ENCODE measurements at places on chromosomes 2 and 18.

DNA sequence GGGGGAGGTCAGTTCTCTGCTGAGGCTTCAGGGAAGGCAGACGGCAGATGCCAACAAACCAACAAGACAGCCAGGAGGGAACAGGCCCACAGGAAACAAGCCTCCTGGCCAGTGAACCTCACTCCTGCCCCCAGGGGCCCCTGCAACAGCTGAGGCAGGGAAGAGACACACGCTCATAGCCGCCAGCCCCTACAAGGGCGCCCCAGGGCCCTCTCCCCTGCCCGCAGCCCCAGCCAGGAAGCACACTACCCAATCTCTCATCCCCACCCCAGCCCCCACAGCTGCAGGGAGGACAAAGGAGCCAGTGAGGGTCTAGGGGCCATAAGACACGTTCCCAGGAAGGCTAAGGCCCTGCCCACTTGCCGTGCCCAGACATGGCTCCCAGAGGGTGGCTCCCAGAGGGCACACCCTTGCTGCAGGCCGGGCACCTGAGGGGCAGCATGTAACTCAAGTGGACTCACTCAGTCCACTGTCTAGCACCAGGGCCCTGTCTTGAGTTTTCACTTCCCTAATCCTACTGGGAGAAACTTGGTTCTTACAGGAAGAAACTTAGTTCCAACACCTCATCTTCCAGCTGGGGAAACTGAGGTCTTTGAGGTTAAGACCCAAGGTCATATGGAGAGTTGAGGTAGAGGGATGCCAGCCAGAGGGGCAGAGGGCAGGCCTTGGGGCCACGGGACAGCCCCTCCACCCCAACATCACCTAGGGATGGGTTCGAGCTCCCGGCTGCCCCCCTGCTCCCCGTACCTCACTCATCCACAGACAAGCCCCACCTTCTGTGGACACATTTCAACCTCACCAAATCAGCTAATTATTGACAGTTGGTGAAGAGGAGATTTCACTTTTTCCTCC lies 37.3 kb downstream of the EMX1 start:
- no peak for DNase-seq

DNA sequence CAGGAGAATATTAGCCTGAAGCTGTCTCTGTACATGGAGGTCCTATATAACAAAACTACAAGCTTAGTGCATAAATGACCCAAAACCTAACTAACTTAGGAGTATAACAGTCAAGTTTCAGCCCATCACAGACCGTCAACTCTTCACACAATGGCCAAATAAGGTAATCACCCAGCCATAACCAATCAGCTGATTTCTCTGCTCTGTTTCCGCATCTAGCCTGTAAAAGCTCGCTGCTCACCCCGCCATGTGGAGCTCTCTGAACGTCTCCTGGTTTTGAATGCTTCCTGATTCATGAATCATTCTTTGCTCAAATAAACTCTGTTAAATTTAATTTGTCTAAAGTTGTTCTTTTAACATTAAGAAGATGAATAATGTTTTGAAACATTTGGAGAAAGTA lies 593.6 kb downstream of the TMX3 start:
- DNase-seq, result peak; percentile 10

- DNase-seq, result no peak
Observed at GRCh38 chr2:166516712-166517303, 22.8 kb upstream of the SCN7A start.

- DNase-seq, result peak; percentile 20
Observed at GRCh38 chr2:219155054-219155644, 5.5 kb downstream of the NHEJ1 start.

DNA sequence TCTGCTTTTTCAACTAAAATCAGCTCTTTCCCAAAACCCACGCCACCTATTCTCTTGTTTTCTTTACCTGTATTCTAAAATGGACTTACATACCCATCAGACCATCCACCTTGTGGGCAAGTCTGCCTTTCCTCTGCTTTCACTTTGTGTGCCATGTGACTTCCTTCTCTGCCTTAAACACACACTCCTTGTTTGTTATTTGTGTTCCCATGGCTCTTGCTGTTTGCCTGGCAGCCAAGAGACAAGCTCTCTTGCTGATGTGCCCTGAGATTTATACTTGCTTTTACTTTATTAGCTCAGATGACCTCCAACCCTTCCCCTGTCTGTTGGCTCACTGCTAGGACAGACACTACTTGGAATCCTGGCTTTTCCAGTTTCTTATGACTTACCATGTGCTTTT lies 309.7 kb upstream of the LRRTM4 start:
- no peak for DNase-seq

- DNase-seq, result no peak
Observed at GRCh38 chr2:149064365-149064841, 25.9 kb downstream of the LYPD6B start.

DNA sequence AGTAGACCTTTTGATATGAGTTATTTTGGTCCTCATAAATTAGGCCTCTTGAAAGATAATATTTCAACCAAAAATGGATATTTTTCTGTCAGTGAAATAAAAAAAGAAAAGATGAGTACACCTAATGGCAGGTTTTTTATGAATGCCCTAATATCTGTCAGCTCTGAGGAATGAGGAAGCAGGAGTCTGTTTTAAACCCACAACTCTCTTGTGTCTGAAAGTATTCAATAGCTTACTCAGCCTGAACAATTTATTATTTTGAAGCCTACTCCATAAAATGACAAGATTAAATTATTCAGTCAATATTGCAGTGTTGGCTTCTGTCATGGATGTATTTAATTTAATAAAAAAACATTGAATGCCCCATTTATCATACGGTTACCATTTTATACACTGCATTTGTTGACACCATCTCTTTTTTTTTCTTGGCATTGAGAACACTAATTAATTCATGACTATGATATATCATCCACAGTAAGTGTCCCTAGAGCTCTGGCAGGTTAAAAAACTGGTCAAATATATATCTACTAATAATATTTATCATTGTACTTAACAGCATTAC lies 548.2 kb downstream of the CBLN2 start:
- no peak for DNase-seq

GRCh38 chr2:173942861-173943523 lies 22.2 kb downstream of the SP3 start:
- no peak for DNase-seq

DNA sequence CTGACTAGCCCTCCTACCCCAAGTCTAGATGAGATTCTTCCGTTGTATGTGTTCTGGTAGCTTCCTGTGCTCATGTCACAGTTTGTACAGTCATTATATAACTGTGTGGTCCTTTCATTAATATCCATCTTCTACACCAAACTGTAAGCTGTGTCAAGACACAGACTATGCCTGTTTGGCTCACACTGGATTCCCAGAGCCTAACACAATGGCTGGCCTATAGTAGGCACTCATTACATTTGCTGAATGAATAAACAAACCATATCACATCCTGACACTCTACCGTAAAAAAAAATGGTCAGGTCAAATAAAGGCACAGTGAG lies 72.6 kb downstream of the ANKRD44 start:
- DNase-seq, result no peak

GRCh38 chr18:46809145-46809544 lies 52.3 kb upstream of the ST8SIA5 start:
- no peak for DNase-seq

- DNase-seq, result no peak
Observed at GRCh38 chr2:231528636-231529030, 1.6 kb downstream of the NMUR1 start.

DNA sequence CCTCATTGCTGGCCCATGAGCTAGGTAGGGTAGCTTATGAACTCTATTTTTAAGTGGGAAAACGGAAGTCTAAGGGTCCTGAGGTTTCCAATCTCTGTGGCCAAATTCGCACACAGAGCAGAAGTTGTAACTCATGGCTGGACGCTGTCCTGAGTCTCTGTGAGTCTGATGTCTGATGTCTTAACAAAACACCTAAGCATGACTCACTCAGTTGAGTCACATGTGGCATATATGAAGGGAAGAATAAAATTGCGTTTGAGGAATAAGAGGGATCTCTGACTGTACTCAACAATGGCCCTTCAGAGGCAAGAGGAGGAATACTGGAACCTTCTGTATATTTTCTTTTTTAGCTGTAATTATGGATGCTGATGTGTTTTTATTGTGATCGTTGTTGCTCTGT lies 569.7 kb downstream of the RIT2 start:
- no peak for DNase-seq

- no peak for DNase-seq
Observed at GRCh38 chr2:107553539-107553938, 273.2 kb upstream of the RGPD4 start.

- no peak for DNase-seq
Observed at GRCh38 chr2:79025421-79025820, at the start of gene REG3G. TSS of gene REG3G (plus strand) at chr2:79025702. CDS start at chr2:79026094, 392 bp downstream.

GRCh38 chr2:150733051-150733618 lies 245.7 kb upstream of the RND3 start:
- DNase-seq, result no peak

DNA sequence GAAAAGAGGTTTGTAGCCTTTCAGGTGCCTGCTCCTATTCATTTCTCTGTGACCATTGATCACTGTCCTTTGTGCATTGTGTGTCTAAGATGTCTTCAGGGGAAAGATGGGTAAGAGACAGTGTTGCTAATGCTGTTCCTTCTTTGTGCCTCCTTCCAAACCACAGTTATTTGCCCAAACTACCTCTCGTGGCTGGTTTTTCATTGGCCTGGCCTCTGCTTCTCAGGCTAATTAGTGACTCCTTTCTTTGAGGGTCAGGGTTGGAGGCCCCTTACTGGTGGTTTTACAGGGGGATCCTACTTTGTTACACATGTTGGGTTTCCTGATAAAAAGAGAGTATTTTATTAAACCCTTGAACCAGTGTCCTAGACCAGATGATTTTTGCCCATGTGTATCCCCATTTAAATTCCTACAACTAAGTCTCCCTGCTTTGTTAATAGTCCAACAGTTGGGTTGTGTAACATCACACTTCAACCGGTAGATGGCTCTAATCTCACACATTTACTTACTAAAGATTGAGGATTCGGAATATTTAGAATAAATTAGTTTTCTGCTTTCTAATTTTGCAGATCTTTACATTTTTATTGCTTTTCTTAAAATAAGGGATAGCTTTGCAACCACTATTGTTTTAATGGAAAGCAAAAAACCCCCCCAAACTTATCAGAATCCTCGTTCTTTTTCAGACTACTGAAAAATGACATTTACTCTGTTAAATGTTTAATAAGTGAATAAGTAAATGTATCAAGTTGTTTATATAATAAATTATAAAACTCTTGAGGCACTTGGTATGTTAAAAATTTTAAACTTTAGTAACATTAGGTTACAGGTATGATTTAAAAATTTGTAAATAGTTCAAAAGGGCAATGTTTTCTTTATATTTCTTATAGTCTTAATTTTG lies 2.4 kb downstream of the MARS2 start:
- peak; percentile 28 for DNase-seq

GRCh38 chr2:229454934-229455631 lies 184.0 kb upstream of the PID1 start:
- DNase-seq, result peak; percentile 66

DNA sequence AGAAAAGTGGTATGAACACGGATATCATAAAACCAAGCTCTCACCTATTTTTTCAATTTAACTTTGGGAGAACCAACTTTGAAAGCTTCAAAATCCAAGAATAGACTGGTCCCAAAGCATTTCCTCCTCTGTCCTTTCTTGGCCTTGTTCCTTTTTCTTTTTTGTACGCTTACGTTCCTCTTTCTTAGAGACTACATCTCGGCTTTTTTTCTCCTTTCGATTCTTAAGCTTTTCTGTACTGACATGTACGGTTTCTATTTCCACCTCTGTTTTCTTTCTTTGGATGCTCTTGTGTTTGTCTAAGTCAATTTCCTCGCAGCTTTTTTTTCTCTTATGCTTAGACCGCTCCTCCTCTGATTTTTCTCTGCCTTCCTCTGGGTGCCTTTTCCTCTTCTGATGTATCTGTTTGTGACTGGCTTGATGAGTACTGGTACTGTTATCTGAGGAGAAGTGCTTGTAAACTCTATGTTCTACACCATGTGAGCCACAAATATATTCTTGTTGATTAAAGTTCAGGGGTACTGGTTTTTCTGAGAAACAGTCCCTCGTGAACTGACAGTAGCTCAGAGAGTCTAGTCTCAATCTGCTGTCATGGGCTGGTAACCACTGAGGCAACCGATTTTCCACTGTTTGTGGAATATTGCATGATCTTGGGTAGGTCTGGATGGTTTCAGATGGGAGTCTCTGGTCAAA lies 11.5 kb upstream of the RNU2-63P start:
- no peak for DNase-seq

- DNase-seq, result no peak
Observed at GRCh38 chr18:65974758-65975157, 223.9 kb downstream of the CDH7 start.

- DNase-seq, result peak; percentile 5
Observed at GRCh38 chr2:54808661-54809060, 85.2 kb downstream of the EML6 start.

GRCh38 chr2:20643060-20643459 lies 7.8 kb downstream of the HS1BP3 start:
- no peak for DNase-seq

GRCh38 chr2:144548532-144549191 lies 28.7 kb upstream of the ZEB2 start:
- DNase-seq, result no peak

- no peak for DNase-seq
Observed at GRCh38 chr2:211367293-211367692, 810.9 kb downstream of the CPS1 start.

DNA sequence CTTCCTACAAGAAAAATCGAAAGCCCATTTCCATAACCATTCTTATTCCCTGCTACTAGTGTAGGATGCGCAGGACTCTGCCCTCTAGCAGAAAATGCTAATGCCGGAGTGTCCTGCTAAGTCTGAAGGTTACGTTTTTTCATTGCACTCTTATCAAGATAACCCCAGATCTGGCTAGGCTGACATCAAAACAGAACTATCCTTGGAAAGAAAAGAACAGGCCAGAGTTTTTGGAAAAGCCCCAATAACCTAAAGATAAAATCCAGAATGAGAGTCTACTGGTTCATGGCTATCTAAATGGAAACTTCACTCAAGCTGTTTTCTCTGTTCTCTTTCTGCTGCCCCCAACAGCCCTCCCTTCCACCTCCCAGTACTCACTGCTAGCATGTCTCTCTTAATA lies 913 bp downstream of the RNF152 start:
- DNase-seq, result no peak

DNA sequence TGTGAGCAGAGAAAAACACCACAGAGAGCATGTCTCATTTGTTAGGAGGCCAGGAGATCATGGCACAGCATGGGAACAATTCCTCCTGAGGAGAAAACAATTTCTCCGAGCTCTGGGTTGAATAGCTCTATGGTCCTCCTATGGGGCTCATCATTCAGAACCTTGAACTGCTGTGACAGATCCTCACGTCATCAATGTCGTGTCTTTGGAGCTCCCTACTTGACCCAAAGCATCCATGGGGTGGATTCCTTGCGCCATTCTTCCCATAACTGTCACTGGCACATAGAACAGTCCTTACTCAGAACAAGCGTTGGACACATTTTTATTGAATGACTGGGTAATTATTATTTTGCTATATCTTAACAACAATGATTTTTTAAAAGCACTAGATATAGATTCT lies 15.8 kb upstream of the TCF4 start:
- no peak for DNase-seq

- no peak for DNase-seq
Observed at GRCh38 chr2:215507136-215507535, 71.3 kb upstream of the FN1 start.

GRCh38 chr2:74333896-74334586 lies 9.2 kb downstream of the SLC4A5 start:
- DNase-seq, result no peak

Measured in AG09309 (cell line).